ENCODE measurements at places on chromosomes 6 and 20. TPM values are rescaled to one million over a fixed set of nuclear protein-coding genes. Genes with fewer than 3 reads are reported as not detected.

The TMC2 gene
- not detected for total RNA-seq

DNA sequence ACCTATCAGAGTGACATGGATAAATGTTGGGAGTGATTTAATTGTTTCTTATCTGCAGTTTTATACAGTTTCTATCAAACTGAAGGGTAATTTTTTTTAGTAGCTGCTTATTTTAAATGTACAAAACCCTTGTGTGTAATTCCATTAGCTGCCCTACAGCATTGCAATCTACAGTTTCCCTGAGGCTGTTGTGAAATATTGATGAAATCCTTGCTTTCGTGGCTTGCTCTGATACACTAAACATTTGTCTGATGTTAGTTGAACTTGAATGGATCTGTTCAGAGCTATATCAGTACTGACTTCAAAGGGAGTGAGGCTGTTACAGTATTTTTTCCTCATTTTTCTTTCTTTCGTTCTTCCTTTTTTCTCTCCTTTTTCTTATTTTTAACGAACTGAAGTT lies 255.4 kb downstream of the TSHZ2 start:
- DNase-seq, result no peak

DNA sequence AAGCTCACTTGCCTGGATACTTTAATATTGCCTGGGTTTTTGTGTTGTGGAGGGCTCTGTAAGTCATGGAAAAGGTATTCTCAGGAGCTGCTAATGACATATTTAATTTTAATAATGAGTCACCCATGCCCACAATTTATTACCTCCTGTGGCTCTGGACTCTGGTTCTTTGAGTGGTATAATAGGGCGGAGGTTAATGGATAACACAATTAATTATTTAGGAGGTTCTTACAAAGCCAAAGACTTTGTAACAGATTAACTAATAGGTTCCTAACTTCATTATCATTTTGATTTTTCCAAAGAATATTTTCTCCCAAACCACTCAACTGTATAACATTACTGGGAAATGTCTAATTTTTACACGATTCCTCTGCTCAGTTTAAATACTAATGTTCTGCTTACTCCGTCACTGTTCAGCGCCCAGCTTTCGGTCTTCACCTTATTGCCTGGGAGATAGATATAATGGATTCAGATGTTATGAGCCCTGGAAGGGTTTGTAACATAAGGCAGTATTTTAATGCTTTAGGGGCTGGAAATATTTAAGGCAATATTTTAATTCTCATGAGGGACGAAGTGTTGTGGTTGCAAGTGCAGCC lies 29.4 kb downstream of the PHACTR3 start:
- DNase-seq, result no peak

DNA sequence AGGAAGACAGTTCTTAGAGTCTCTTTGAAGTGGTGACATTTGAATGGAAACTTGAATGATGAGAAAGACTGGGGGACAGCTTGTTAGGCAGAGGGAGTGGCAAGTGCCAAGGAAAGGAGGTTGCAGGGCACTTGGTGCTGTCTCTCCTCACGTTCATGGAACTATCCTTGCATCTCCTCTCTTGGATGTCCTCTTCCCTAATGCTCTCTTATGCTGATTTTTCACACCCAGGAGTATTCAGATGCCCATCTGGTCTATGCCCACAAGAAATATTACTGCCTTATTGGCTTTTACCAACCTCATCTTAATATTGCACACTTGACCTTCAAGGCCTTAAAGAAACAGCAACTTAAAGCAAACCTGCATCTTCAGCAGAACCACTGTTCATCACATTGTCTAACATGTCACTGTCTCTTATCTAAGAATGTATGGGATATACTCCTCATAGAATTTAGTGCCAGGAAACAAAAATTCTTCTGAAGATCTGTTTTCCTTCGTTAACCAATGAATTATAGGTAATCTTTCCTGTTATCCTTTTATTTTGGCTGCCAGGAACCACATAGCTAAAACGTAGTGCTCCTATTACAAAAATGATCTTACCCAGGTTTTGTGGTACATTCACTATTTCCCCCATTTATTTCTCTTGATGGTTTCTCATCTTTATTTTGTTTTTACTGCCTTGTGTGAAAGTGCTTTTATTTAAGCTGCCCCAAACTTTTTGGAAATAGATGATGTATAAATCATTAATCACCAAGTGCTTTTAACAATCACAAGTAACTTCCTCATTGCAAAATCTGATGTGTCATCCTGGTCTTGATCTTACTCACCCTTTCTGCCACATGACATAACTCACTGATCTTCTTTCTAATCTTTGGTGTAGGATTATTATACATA lies 12.8 kb downstream of the RGS17 start:
- DNase-seq, result peak; percentile 72

- DNase-seq, result peak; percentile 12
Observed at GRCh38 chr6:106591111-106591825, 38.0 kb downstream of the RTN4IP1 start.

The SRSF12 gene
- not detected for total RNA-seq

DNA sequence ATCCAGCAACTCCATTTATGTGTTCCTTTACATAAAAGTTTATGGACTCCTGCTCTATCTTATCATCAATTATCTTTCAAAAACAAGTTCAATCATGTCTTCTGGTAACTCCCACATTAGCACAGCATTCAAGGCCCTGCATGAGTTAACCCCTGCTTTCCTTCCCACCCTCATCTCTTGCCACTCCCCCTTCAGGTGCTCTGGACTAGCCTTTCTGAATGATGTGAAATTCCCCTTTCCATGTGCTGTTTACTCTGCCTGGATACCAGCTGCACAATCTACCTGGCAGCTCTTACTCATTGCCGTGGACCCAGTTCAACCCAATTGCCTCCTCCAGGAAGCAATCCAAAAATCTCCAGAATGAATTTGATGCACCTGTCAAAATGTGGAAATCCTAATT lies 11.9 kb downstream of the ADGRF4 start:
- no peak for DNase-seq

GRCh38 chr6:166595949-166596348 lies 9.5 kb upstream of the RAMACL start:
- no peak for DNase-seq

- DNase-seq, result peak; percentile 20
Observed at GRCh38 chr6:127345521-127345920, 2.1 kb upstream of the ECHDC1 start.

DNA sequence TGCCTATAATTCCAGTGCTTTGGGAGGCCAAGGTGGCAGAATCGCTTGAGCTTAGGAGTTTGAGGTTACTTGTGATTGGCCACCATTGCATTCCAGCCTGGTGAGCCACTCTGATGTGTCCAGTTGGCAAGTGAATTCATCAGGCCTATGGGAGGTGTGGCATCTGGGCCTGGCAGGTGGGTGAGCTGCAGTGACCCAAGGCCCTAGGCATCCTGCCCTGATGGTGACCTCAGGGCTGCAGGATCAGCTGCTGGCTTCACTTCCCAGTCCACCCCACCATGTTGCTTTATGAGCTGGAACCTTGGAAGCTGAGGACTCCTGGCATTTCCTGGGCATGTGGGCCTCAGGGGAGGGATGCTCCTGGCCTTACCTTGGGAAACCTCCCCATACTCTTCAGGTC lies 20.5 kb downstream of the RSPH9 start:
- DNase-seq, result peak; percentile 76

The PXMP4 gene
- 12.2 TPM for total RNA-seq

- no peak for DNase-seq
Observed at GRCh38 chr20:21381619-21382018, 15.7 kb downstream of the NKX2-4 start.

The RPRD1B gene
- total RNA-seq, result 60.1 TPM

The PACRG gene
- not detected for total RNA-seq

Data from PC-9 (cell line).